Upper lobe of right lung (tissue), 1 donor: ENCODE measurements at places on chromosomes 2 and 18.
A peak's percentile ranks its signal among the peaks of the same experiment; 100 is the strongest.

DNA sequence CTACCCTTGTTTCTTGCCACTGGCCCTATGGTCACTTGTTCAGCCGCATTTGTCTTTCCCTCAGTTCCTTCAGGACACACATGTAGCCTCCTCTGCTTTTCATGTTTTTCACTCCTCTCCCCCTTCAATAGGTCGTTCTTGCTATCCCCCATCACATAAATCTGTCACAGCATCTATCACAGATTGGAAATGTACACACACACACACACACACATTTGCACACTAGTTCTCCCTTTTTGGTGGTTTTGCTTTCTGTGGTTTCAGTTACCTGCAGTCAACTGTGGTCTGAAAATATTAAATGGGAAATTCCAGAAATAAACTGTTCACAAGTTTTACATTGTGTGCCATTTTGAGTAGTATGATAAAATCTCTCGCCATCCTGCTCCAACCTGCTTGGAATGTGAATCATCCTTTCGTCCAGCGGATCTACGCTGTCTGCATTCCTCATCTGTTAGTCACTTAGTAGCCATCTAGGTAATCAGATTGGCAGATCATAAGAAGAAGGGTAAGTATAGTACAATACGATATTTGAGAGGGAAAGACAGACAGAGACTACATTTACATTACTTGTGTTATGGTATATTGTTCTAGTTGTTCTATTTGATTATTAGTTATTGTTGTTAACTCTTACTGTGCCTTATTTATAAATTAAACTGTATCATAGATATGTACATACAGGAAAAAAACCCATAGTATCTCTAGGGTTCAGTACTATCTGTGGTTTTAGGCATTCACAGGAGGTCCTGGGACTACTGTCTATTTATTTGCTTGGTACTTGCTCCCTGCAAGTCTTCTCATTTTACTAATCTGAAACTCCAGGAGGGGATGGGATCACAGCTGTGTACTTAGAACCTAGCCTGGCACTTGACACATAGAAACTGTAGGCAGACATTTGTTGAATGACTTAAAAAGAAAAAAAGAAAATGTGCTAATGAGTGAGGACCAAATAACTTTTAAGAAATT lies 86.1 kb upstream of the PNPT1 start:
- no peaks in the 10 kb centered on the region for H3K4me1 ChIP-seq
- no peak overlapping the region for H3K27ac ChIP-seq
- no peaks in the 10 kb centered on the region for H3K36me3 ChIP-seq
- no peak overlapping the region for H3K4me3 ChIP-seq

DNA sequence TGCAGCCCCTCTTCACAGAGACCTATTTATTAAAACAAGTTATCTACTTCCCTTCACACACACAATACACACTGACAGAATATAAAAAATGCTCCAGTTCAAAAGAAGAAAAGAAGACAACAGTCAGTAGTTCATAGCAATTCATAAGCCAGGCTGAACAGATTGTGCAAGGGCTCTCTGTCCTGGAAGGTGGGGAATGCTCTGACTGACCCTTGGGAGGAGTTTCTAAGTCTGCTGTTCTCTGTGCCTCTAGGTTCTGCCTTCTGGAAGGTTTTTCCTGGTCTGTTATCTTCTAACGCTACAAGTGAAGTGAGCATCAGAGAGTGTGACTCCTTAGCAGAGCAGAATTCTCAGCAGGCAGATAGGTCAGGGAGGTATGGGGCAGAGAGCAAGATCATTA lies 35.7 kb downstream of the SP3 start:
- DNase-seq, result no peak
- no peak overlapping the region for H3K27ac ChIP-seq
- peaks cover 4% of the 10 kb centered on the region for H3K4me1 ChIP-seq
- no peak overlapping the region for H3K4me3 ChIP-seq
- H3K36me3 ChIP-seq, result no peaks in the 10 kb centered on the region

DNA sequence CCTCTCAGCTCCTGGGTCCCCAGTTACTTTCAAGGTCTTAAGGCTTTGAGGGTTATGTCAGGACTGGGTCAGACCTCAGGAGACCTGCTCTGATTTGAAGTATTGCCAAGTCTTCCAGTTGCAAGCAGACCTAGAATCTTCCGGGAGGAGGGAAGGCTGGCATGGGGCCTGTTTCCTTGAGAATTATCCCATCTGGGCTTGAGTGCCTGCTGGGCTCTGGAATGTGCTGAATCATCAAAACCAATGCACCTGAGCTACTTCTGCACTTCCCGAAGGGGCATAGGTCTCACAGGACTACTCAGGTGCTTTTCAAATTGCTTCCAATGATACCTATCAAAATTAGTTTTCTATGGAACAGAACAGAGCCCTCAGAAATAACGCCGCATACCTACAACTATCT lies 327.3 kb downstream of the XIRP2 start:
- no peak overlapping the region for H3K4me3 ChIP-seq
- no peak for DNase-seq
- H3K27ac ChIP-seq, result no peak overlapping the region
- no peaks in the 10 kb centered on the region for H3K27me3 ChIP-seq
- no peaks in the 10 kb centered on the region for H3K36me3 ChIP-seq

DNA sequence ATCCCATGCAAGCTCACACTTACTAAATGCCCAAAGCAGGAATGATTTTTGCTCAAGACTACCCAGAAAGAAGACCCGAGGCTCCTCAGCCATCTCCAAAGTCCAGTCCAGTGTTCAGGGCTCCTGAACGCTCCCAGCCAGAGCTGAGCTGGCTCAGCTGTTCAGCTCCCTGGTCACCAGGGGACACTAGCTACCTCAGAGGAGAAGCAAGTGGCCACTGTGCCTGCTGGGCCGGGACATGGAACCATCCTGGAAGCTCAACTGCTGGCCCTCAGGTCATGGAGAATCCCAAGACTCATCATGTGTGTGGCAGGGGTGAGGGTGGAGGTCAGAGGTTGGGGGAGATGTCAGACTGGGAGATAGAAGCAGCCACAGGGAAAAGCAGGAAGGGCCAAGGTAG lies 89.0 kb downstream of the GALNT14 start:
- no peaks in the 10 kb centered on the region for H3K4me1 ChIP-seq
- no peaks in the 10 kb centered on the region for H3K36me3 ChIP-seq
- no peaks in the 10 kb centered on the region for H3K27me3 ChIP-seq
- H3K27ac ChIP-seq, result no peak overlapping the region
- no peak for DNase-seq

DNA sequence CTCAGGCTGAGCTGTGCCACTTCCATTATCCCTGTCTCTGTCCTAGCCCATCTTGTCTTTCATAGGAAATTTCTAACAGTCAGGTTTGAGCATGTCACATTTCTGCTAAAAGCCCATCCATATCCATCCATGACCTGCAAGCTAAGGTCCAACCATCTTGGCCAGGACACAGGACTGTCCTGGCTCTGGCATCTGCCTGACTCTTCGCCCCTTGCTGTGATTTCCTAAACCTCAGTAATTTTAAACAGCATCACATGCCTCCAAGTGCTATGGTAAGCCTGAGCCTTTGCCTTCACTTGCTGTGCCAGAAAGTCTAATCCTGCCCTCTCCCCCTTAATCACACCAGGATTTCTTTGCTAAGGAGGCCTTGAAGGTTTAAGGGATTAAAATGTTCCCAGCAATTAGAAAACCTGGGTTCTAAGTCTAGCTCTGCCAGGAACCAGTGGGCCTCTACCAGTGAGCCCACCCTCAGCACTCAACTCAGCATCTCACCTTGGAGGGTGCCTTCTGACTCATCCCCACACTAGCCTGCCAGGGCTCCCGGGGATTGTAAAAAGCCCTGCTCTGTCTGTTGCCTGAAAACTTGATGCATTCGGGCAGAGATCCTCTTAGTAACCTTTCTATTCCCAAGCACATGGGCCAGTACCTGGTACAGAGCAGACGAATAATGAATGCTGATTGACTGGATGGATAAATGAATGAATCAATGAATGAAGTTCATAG lies 411.0 kb downstream of the LRATD1 start:
- H3K4me3 ChIP-seq, result no peak overlapping the region
- no peaks in the 10 kb centered on the region for H3K27me3 ChIP-seq
- no peak for DNase-seq
- H3K4me1 ChIP-seq, result no peaks in the 10 kb centered on the region

- H3K36me3 ChIP-seq, result no peaks in the 10 kb centered on the region
- H3K4me1 ChIP-seq, result no peaks in the 10 kb centered on the region
- H3K4me3 ChIP-seq, result no peak overlapping the region
Measured at GRCh38 chr2:201987426-201987825, 46.2 kb upstream of the FZD7 start.

DNA sequence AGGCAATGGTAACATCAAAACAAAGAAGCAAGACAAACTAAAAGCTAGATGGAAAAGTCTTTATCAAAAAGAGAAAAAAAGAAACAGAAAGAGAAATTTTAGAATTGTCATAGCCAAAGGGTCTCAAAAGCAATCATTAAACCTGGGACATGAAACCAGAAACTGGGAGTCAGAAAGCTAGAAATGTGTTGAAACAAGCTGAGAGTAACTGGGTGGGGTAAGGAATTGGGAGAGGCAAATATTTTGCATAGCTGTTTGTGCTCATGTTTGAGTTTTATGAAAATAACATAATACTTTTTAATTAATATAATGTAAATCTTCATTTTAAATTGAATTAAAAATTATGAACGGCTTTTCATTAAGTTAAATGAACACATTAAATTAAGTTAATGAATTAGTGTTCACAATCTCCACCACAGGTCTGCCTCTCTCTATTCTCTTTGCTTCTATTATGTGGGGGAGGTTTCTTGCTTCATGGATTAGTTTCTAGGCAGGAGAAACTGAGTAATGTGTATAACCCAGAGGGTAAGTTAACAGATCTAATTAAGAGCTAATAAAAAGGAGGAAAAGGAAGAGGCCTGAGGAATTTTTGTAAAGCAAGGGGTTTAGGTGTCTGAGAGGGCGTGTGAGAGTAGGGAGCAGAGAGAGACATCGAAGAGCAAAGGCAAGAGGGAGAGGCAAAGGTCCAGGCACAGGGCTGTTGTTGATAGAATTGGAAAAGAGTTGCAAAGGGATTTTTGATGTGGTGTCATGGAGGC lies 20.0 kb upstream of the SERPINB2 start:
- H3K4me1 ChIP-seq, result no peaks in the 10 kb centered on the region
- H3K27me3 ChIP-seq, result no peaks in the 10 kb centered on the region
- no peak for DNase-seq
- H3K4me3 ChIP-seq, result no peak overlapping the region

DNA sequence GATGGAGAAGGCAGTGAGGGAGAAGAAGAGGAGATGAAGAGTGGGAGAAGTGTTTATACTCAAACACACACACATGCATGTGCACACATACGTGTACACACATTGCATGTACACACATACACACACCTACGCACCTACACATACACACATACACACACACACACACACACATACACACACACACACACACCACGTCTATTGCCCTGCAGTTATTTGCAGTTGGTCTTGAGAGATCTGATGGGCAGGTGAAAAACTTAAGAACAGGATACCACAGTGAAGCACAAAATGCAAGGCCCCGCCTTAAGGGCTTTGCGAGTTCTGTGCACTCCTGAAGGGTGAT lies 190.2 kb downstream of the MYCN start:
- no peak overlapping the region for H3K27ac ChIP-seq
- H3K36me3 ChIP-seq, result no peaks in the 10 kb centered on the region
- no peaks in the 10 kb centered on the region for H3K27me3 ChIP-seq
- H3K4me1 ChIP-seq, result no peaks in the 10 kb centered on the region
- no peak for DNase-seq

- H3K36me3 ChIP-seq, result no peaks in the 10 kb centered on the region
- DNase-seq, result no peak
- no peak overlapping the region for H3K27ac ChIP-seq
- H3K4me1 ChIP-seq, result peaks cover 6% of the 10 kb centered on the region
- no peaks in the 10 kb centered on the region for H3K27me3 ChIP-seq
Measured at GRCh38 chr2:216665242-216665641, 30.1 kb downstream of the IGFBP5 start.

DNA sequence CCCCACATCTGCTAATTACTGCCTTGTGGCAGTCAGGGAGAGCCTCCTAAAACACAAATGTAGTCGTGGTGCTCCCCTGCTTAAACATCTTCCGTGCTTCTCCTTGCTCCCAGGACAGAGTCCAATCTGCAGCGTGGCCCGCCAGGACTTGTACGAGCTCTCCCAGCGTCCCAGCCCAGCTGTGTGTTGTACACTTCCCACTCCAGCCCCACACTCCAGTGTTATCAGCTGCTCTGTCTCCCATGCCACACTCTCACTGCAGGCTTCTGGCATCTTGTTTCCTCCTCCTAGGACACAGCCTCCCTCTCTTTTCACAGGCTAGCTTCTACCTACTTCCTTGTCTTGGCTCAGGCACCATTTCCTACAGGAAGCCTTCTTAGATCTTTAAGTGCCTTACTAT lies 199.4 kb downstream of the ALPK2 start:
- no peak overlapping the region for H3K27ac ChIP-seq
- H3K4me1 ChIP-seq, result no peaks in the 10 kb centered on the region
- no peak overlapping the region for H3K4me3 ChIP-seq

DNA sequence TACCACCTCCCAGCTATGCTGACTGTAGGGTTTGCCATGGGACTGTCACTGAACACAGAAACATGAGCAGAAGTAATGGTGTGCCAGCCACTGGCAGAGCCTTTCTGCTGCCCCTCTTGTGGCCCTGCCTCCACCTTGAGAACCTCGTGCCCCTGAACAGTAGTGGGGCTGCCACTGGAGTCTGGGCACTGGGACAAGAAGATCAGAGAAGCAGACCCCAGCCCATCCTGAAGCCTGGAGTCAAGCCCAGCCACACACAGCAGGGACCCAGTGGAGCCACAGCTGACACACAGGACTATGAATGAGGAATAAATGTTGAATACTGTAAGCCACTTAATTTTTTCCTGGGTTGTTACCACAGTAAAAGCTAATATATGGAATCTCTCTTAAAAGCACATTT lies 159.6 kb downstream of the NCKAP5 start:
- H3K27ac ChIP-seq, result no peak overlapping the region
- H3K27me3 ChIP-seq, result no peaks in the 10 kb centered on the region
- H3K36me3 ChIP-seq, result no peaks in the 10 kb centered on the region
- no peaks in the 10 kb centered on the region for H3K4me1 ChIP-seq

- no peak for DNase-seq
- H3K4me1 ChIP-seq, result no peaks in the 10 kb centered on the region
- no peak overlapping the region for H3K27ac ChIP-seq
- no peaks in the 10 kb centered on the region for H3K36me3 ChIP-seq
Measured at GRCh38 chr2:100248971-100249370, 73.3 kb downstream of the LONRF2 start.

DNA sequence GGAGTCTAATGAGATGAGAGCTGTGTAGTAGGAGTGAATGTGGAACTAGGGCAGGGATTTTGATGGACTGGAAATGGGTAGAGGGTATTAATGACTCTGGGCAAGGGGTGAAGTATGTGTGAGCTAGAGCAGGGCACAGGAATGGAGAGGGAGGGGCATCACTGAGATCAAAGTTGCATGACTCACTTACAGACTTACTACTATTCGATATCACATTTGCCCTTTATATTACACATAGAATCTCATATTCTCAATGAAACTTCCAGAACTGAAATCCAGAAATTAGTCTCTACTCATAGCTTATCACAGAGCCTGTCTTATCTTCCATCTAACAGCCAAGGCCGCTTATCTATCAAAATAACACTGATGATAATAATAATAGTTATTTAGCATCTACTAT lies 20.0 kb upstream of the ITGB6 start:
- H3K27ac ChIP-seq, result peak overlapping the region; percentile 75
- no peaks in the 10 kb centered on the region for H3K36me3 ChIP-seq
- DNase-seq, result no peak
